ENCODE measurements at places on chromosomes 13 and 19.

DNA sequence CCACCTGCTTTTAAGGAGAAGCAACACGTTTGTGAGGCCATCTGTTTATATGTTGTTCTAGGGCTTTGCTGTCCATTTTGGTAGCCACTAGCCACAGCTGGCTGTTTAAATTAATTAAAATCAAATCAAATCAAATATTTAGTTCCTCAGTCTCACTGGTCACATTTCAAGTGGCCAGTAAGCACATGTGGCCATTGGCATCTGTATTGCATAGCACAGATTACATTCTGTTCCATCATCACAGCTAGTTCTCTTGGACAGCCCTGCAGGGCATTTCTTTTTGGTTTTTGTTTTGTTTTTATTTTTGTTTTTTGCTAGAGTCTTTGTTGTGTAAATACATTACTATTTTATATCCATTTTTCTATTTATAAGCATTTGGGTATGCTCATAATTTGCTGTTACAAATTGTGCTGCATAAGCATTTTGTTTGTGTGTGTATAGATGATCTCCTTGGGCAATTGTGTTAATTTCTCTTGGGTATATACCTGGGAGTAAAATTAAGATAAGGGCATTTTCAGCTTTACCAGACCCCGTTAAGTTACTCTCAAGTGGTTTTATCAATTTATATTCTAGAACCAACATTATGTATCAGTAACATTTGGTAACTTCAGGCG is 31.3 kb downstream of the SAE1 start:
- no peak for DNase-seq

DNA sequence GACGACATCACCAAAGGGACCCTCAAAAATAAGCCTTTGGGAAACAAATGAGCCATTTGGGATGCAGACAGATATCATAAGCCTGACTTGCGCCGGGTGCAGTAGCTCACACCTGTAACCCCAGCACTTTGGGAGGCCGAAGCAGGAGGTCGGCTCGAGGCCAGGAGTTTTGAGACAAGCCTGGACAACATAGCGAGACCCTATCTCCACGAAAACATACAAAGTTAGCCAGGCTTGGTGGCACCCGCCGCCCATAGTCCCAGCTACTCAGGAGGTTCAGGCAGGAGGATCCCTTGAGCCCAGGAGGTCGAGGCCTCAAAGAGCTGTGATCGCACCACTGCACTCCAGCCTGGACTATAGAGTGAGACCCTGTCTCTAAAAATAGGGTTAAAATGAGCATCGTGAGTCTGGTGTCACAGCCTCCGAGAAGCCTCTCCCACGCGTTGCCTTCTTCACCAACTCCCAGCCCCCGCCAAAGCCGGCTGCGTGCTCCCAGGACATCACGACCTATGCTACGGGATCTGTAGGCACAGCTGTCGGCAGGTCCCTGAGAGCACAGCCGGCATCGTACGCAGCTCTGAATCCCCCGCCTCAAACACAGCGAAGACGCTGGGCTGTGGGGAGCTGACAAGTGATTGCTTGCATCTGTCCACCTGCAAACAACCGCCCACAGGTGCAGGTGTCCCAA is 1.6 kb downstream of the REXO1 start:
- no peak for DNase-seq

DNA sequence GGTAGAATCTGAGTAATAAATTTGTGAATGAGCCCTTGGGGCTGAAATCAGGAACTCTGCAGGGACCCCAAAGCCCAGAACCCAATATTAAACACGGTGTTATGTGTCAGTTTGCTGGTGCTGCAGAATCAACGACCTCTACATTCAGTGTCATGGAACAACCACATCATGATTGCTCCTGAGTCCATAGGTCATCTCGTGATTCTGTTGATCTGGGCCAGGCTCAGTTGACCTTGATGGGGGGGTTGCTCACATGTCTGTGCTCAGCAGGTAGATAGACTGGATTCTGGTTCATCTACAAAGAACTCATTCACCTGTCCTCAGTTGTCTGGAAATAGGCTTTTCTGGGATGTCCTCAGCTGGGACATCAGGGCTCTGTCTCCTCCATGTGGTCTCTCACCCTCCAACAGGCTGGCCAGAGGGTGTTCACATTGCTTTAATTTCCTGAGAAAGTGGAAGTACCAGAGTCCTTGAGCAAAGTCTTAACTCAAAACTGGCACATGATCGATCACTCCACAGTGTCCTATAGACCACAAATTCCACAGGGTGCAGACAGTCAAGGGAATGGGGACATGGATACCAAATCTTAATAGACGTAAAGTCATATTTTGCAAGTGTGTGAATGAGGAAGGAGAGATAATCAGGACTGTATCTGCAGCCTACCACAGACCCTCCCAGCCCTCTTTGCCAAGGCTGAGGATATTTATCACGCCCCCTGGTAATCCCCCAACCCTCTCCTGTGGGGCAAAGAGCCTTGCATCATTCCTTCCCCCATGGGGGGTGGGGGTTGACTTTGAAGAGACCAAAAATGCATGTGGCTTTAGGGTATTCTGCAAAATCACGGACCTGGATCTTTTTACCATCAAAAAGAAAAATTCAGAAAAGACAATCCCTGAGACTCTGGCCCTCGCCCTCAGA is 39.3 kb upstream of the IGFL1 start:
- no peak for DNase-seq

GRCh38 chr19:35491836-35492360 is 1.6 kb upstream of the KRTDAP start:
- DNase-seq: no peak

- no peak for DNase-seq
Observed at GRCh38 chr19:29315556-29316190, 102.7 kb upstream of the UQCRFS1 start.

- DNase-seq: no peak
Observed at GRCh38 chr19:1351381-1351851, 32.3 kb upstream of the NDUFS7 start.

DNA sequence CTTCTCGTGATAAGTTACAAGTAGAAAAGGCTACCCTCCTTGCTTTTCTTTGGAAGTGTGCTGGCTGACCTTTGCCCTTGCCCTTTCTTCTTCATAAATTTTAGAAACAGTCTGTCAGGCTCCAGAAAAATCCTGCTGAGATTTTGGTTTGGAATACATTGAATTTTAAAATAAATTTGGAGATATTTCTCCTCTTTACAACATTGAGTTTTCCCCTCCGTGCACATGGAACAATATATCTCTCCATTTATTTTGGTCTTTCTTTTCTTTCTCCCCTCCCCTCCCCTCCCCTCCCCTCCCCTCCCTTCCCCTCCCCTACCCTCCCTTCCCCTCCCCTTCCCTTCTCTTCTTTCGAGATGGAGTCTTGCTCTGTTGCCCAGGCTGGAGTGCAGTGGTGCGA is 8.6 kb downstream of the KLK4 start:
- DNase-seq: no peak

GRCh38 chr19:970695-971094 is 13.4 kb upstream of the WDR18 start:
- DNase-seq: no peak

GRCh38 chr13:98240135-98240534 is 63.1 kb upstream of the RNF113B start:
- DNase-seq: no peak

GRCh38 chr19:50975766-50976165 is 6.4 kb upstream of the KLK6 start:
- peak; percentile 29 for DNase-seq

GRCh38 chr19:44653977-44654774 is 10.5 kb downstream of the PVR start:
- DNase-seq: peak; percentile 57

GRCh38 chr13:85312071-85312470 is 487.1 kb downstream of the SLITRK6 start:
- no peak for DNase-seq

GRCh38 chr19:54659300-54659699 is 3.5 kb upstream of the LILRB4 start:
- DNase-seq: no peak

- peak; percentile 97 for DNase-seq
Observed at GRCh38 chr19:17938092-17938845, 5.5 kb downstream of the CCDC124 start.

- DNase-seq: no peak
Observed at GRCh38 chr13:31264151-31264550, 64.4 kb downstream of the B3GLCT start.

- DNase-seq: no peak
Observed at GRCh38 chr19:39518975-39519374, 4.0 kb downstream of the SELENOV start.

DNA sequence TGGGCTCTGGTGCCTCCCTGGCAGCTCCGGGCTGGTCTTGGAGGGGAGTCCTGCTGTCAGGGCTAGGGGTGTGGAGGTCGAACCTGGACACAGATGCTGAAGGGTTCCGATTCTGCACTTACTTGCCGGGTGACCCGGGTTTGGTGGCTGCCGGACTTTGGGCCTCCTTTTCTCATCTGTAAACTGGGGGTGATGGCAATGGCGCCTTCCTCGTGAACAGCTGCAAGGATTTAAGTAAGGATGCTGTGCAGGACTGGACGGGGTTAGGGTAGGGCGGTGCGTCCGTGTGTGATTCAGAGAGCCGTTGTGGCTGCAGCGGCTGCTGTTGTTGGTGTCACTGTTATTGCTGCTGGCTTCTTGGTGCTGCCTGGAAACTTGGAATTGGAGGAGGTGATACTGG is 2.4 kb downstream of the HPN start:
- DNase-seq: no peak

GRCh38 chr13:78012046-78012445 is 93.4 kb upstream of the EDNRB start:
- DNase-seq: no peak

GRCh38 chr13:39567569-39567968 is 35.4 kb downstream of the LHFPL6 start:
- no peak for DNase-seq

DNA sequence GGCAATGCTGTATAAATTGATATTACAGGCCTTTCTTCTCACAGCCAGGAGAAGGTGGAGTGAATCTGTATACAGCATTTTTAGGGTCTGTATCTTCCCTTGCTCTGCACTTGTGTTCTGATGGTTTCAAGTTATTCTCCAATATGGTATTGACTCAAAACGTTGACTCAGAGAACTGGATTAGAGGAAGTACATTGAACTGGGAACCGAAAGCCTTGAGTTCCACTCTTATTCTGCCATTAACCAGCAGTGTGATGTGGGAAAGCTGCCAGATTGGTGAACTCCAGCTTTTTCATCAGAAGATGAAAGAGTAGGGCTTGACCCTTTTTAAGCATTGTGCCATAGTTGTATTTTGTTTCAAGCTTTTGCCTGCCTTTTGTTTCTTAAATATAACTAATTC is 167.7 kb downstream of the SPRY2 start:
- no peak for DNase-seq

GRCh38 chr13:103224804-103225203 is 158.6 kb upstream of the SLC10A2 start:
- DNase-seq: no peak

- DNase-seq: no peak
Observed at GRCh38 chr13:44930280-44930679, 59.0 kb downstream of the NUFIP1 start.

DNA sequence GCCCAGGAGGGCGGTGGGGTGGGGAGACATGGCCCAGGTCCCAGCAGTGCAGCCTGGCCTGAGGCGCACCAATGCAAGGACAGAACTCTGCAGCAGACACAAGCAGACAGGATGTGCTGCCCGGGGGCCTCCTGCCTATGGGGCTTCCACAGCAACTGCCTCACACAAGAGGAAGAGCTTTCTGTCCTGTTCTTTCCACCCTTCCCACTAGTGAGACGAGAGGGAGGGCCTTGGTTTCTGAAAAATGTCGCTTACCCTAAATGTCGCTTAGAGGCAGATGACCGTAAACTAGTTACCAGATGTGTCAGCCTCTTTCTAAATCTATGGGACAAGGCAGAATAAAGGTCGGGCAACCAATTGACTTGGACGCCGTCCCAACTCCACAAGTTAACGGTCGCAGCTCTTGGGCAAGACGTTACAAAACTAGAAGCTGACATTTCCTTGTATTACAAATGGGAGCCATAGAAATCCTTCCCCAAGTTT is at the start of gene LAIR1:
Gene LAIR1, minus strand, starts transcription at position 157 of the 483 bp plus-strand sequence. Its CDS starts 127 bp downstream, at position 30.
- DNase-seq: no peak

DNA sequence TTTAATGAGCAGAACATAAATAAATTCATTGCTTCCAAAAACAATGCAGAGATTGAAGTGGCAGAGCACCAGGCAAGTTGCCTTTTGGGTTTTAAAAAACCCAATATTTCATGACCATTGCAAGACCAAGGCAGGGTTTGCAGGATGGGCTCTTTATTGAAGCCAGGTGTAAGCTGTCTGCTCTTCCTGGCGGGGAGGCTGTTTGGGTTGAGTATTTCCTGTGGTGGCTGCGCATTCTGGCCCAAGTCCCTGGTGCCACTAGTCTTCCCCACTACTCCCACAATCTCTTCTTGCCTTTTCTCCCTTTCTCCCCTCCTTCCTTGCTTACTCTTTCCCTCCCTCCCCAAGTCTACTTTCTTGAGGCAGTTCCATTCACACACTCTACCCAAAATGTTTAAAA is 116.4 kb downstream of the AKAP11 start:
- no peak for DNase-seq

- no peak for DNase-seq
Observed at GRCh38 chr13:112657850-112658445, 31.9 kb upstream of the ATP11A start.

DNA sequence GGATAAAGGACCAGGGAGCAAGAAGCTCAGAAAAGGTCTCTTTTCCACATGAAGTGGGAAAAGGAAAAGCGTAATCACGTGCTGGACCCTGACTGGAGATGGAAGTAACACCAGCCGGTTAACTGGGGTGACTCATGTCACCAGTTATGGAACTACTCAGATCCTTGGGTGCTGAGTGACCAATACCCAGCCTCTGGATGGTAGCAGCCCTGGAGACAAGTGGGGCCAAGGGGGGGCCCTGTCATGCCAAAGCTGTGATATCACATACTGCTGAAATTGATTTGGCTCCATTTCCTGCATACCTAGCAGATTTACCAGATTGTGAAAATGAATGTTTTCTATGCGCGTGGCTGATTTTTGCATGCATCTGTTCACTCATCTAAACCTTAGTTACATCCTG is 158.9 kb downstream of the ZIC5 start:
- DNase-seq: no peak

- DNase-seq: no peak
Observed at GRCh38 chr13:114017028-114017630, 43.3 kb upstream of the C13orf46 start.

DNA sequence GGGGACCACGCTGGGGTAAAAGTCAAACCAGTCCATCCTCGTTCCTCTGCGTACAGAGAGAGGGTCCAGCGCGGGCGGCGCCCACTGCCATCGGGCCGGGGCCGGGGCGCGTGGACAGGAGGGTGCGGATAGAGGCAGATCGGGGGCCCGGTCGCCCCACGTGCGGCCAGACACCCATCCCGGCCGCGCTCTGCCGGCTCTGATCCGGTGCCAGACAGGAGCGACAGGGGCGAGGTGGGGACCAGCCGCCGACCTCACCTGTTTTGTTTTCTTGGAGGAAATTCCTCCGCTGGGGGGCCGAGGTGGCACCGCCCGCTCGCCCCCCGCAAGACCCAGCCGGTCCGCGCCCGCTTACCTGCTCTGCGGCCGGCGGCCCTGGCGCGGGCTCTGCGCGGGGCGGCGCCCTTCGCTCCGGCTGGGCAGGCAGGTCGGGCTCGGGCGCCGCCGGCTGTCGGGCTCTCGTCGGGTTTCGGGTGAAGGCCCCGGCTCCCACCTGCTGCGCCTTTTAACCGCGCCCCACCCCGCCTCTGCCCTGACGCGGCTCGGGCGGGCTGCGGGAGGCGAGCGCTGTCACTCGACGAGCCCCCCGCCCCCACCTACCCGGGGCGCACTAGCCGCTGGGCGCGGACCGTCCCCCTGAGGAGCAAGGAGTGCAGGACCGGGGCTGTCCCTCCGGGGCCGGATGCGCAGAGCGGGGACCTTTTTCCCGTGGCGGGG is at the start of gene GJB6:
Gene GJB6, minus strand, starts transcription at position 481 of the 717 bp plus-strand sequence. CDS start 8,839 bp downstream, outside the sequence.
- no peak for DNase-seq

GRCh38 chr19:3282155-3282554 is 57.7 kb downstream of the CELF5 start:
- DNase-seq: no peak

Data from HuH-7.5 (cell line).